Heart right ventricle (tissue), 16 donors: ENCODE measurements at places on chromosomes 1 and 21. TPM values are rescaled to one million over a fixed set of nuclear protein-coding genes. Genes with fewer than 3 reads are reported as not detected.

GRCh38 chr1:71047635-71048607, at the start of gene PTGER3:
Gene PTGER3 (minus strand): TSS chr1:71047816. CDS start chr1:71047577, 239 bp downstream.
- DNase-seq = peak; percentile 30

Gene GPR3
- 2.0 TPM for total RNA-seq

DNA sequence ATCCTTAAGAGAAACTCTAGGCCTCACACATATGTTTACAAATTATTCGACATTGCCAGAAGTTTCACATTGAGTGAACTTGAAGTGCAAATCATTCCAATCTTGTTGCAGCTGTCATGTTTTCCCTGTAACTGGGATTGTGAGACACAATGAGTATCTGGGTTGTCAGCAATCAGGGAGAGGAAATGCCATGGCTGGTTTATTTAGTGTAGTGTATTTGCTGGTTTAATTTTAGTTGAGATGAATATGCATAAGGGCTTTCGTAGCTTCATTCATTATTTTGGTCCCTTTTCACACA, 54.2 kb upstream of the USP1 start:
- no peak for DNase-seq

Gene OR10Z1
- total RNA-seq = not detected

- DNase-seq = peak; percentile 53
Measured at GRCh38 chr1:31762726-31763670, 1.1 kb downstream of the ADGRB2 start.

Gene NPHS2
- not detected for total RNA-seq

DNA sequence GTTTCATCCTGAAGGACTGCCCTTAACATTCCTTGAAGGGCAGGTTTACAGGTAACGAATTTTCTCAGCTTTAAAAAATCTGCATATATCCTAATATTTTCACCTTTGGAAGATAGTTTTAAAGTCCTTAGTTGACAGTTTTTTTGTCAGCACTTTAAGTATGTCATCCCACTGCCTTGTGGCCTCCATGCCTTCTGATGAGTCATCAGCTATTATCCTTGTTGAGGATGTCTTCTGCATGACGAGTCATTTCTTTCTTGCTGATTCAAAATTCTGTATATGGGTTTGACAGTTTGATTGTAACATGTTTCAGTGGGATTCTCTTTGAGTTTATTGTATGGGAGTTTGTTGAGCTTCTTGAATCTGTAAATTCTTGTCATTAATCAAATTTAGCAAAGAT, 500.6 kb downstream of the DISC1 start:
- DNase-seq = no peak

DNA sequence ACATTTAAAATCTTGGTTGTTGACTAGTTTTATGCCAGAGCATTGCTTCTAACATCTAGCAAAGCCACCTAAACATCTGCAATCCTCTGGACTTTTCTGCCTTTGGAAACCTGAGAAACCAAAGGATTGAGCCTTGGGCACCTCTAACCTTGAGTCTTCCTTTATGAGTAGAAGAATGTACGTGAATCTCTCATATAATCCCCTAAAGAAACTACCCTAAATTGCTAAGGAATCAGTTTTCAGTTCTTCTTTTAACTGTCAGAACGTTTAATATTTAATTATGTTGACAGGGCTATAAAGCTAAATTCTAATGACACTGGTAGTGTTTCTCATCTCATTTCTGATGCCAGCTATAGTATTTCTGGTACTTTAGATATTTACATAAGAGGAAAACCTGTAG, 997.3 kb downstream of the AMY1C start:
- DNase-seq = no peak

GRCh38 chr1:93965256-93965655, 56.0 kb upstream of the GCLM start:
- DNase-seq = no peak

DNA sequence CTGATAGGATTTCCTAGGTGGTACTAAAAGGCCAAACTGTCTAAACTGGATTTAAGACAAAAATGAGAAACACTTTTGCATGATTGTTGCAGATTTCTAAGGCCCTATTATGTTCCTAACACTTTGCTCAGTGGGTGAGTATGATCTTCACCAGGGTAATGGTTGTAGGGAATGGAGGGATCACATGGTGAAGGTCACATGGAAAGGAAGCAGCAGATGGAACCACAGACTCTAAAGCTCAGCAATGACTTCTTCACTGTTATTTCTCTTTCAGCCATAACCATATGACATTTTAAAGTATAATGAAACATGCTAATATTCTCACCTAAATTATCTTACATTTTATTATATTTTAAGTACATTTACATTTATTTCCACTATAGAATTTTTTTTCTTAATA, 51.5 kb downstream of the CHRM3 start:
- no peak for DNase-seq

GRCh38 chr1:205719762-205720161, 30.2 kb downstream of the NUCKS1 start:
- no peak for DNase-seq

DNA sequence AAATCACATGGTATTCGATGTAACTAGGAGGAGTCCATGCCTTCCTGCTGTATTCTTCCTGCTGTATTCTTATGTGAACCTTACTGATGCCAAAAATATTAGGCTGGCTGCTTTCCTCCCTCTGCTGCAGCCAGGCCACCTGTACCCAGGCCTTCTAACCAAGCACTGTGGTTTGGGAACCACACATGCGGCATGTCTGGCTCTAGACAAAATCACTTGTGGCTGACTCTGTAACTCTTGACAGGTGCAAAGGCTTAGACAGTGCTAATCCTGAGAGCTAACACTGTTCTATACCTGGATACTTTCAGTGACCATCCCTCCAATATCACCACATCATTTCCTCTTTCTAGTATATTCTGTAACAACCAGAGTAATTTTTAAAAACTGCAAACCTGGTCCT, 67.7 kb downstream of the PCP4 start:
- no peak for DNase-seq

GRCh38 chr1:187527346-187527745, 698.6 kb downstream of the PLA2G4A start:
- DNase-seq = no peak

GRCh38 chr1:191255354-191256054, 777.8 kb upstream of the BRINP3 start:
- no peak for DNase-seq

DNA sequence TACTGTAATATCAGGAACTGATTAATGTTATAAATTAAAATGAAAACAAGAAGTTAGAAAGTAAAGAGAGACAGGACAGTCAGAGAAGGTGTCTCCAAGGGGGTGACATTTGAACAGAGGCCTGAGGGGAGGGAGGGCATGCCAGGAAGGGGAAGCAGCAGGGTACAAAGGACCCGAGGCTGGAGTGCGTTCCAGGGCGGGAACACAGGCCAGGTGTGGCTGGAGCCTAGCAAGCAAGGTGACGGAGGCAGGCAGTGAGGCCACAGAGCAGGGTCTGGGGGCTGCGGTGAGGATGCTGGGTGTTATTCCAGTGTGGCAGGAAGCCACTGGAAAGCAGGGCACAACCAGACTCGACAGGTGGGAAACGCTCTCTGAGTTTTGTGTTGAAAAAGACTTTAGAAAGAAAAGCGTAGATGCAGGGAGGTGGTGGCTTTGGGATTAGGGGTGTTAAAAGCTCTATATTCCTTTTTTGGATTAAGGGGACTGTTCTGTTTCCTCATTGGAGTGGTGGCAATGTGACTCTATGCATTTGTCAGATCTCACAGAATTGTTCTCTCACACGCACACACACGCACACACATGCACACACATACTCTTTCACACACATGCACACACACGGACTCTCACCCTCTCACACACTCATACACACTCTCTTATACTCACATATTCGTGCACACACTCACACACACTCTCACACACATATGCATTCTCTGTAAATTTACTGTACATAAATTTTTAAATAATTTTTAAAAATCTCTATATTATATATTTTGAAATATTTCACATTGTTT, 124.5 kb downstream of the GLIS1 start:
- DNase-seq = no peak

DNA sequence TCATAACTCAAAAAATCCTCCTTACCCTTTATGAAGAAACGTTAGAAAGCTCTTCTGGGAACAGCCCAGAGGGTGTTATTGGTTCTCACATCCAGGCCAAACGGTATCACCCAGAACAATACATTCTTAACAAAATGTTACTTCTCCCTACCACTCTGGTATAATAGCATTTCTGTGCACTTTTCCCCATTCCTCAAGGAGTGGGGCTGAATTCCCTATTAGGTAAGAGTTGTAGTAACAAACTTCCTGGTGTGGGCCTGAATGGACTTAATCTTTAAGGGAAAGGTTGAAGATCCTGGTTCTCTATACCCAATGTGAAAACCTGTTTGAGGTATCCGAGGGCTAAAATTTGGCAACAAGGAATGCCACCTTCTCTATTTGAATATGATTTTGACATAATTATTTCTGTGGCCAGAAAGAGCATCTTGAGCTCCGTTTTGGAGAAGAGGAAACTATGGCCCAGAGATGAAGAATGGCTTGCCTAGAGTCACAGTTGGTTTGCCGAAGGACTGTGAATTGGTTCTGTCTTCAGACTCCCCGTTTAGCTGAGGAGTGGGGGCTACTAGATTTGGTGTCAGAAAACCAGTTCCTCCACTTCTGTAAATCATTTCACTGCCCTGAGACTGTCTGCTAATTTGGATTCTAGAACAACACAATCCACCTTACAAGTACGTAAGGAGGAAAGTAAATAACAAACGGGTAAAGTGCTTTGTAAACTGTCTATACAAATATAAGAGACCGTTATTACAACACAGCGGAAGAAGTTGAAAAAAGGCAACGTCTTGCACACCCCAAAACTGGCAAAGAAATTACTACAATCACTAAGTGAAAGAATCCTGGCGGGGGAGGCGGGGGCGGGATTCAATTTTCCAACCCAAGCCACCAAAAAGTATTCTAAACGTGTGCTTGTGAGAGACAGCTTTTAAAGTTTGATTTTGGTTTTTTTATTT, 2.3 kb downstream of the ANP32E start:
- DNase-seq = no peak

GRCh38 chr1:221166559-221167318, 287.5 kb downstream of the HLX start:
- no peak for DNase-seq

GRCh38 chr1:163981500-163982030, 577.4 kb upstream of the PBX1 start:
- no peak for DNase-seq

DNA sequence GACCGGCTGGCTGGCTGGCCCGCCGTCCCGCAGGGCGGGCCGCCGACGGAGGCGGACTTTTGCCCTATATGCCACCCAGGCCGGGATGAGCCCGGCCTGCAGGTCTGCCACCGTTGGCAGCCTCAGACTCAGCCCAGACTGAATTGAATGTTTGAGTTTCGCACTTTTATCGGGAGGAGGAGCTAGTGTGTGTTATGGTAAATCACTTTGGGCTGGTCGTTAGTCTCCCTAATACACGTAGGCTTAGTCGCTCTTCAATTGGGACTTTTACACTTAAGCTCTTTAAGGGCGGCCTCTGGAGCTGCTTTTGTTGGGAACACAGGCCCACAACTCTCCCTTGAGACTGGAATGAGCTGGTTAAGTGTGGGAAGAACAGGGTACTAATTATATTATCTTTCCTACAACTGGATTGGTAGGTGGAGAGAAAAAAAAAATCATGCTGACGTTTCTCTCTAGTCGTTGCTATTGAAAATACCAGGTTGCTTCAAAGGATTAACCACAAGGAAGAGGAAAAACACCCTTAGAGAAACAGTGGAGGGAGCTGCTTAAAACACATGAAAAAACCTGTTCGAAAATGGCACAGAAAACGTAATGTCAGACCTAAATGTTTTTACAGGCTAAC, 1.4 kb upstream of the IRF2BP2 start:
- DNase-seq = peak; percentile 63

Gene AIDA
- total RNA-seq = 45.5 TPM

DNA sequence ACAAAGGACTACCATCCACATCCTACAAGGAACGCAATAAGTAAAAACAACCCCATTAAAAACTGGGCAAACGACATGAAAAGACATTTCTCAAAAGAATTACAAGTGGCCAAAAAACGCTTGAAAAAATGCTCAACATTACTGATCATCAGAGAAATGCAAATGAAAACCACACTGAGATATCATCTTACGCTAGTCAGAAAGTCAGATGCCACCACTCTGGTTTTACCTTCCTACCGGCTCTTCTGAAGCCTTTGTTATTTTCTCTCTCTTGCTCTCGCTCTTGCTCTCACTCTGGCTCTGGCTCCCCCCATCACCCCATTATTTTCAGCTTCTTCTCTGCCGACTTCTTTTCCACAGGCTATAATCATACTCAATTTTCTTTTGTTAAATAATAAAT, 38.8 kb downstream of the VPS45 start:
- no peak for DNase-seq

- peak; percentile 57 for DNase-seq
Measured at GRCh38 chr1:1433804-1434130, 1.7 kb upstream of the VWA1 start.

Gene BMP8B
- total RNA-seq = 0.62 TPM

- no peak for DNase-seq
Measured at GRCh38 chr21:42174173-42174572, 44.8 kb upstream of the ABCG1 start.

Gene LYPD8
- not detected for total RNA-seq
